ENCODE measurements at places on chromosomes 5 and 9.

DNA sequence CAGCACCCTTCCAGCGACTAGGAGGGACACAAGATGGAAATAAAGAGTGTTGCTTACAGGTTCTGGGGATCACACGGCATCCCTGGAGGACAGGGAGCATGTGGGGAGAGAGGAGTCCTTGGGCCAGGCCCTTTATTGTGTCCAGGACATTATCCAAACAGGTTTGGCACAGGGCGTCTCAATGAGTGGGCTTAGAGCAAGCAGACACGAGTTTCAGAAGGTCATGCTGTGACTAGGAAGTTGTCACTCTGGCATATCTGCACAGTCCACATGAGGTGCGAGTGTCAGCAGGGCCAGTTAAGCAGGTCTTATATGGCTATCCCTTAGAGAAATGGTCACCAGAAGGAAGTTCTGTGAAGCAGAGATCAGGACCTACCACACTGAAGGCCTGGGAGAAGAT, 174.5 kb upstream of the OTULINL start:
- DNase-seq: no peak

- no peak for DNase-seq
Measured at GRCh38 chr5:133108481-133108921, 56.7 kb downstream of the HSPA4 start.

- no peak for DNase-seq
Measured at GRCh38 chr9:132040246-132040645, 39.4 kb downstream of the MED27 start.

- no peak for DNase-seq
Measured at GRCh38 chr9:92696619-92697018, 26.7 kb upstream of the IPPK start.

DNA sequence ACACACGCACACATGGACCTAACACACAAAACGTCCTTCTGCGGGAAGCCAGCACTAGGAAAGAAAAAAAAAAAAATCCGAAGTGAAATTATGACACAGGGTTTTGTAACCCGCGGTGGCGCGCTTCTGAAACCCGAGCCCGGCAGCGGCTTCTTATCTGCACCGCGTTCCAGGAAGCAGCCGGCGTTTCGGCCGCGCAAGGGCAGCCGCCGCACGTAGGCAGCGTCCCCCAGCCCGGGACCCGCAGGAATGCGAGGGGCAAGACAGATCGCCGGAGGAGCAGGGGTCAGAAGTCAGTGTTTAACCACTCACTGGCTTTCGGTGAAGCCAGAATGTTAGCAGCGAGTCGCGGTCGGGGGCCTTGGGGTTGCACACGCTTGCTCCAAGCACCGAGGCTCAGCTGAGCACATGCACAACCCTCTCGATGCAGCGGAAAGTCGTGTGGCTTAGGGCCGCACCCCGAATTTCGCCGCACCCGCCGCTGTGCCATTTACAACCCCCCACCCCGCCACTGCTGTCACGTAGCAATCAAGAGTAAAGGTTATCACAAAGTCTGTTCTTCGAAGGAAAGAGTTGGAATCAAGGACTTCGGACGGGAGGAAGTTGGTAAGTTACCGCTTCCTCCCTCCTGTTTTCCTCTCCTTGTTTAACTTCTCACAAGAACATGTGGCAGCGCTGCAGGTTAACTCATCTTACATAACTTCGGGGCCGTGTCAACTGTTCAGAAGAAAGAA, 167.9 kb downstream of the AUH start:
- DNase-seq: peak; percentile 76

- no peak for DNase-seq
Measured at GRCh38 chr5:153807801-153808200, 230.9 kb downstream of the FAM114A2 start.

DNA sequence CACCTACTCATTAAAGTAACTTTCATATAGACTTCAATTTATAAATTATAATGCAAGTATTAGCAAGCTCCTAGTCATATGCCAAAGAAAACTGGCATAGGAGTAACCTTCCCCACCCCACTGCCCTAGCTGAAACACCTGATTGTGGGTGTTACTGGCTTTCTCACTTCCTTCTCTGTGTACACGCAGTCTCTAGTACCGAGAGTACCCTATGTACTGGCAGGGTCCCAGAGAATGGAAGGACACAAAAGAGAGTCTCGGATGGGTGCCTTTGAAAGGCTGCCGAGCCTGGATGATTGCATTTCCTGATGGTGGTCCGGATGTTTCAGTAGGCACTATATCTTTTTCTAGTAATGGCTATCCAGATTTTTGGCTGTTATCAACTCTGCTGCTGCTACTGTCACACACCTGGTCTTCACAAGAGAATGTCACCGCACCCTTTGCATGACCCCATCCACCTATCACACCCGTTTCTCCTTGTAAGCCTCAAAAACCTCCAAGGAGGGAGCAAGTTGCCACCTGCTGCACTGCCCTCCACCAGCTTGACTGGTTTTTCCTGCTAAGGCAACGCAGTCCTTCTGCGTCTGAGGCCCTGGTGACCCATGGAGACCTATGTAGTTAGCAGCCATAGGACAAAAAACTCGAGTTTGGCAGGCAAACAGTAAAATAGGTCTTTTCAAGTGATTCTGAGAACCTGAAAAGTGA, 53.8 kb upstream of the CLINT1 start:
- no peak for DNase-seq

- DNase-seq: no peak
Measured at GRCh38 chr9:104080983-104081382, 13.1 kb upstream of the SMC2 start.

- peak; percentile 9 for DNase-seq
Measured at GRCh38 chr9:86354818-86355309, 654 bp upstream of the TUT7 start.

- DNase-seq: peak; percentile 72
Measured at GRCh38 chr9:26369093-26369492, 523.5 kb downstream of the CAAP1 start.

DNA sequence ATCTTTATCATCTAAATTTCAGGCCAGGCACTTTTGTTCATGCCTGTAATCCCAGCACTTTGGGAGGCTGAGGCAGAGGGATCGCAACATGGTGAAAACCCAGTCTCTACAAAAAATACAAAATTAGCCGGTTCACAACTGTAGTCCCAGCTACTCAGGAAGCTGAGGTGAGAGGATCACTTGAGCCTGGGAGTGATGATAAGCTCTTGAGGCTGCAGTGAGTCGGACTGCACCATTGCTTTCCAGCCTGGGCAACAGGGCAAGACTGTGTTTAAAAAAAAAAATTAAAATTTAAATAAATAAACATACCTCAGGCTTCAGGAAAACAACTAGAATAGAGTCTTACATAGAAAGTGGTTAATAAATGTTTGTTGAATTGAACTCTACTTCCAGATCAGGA, 147.4 kb downstream of the AGTPBP1 start:
- no peak for DNase-seq

- DNase-seq: no peak
Measured at GRCh38 chr5:154587123-154588026, 109.3 kb upstream of the HAND1 start.

DNA sequence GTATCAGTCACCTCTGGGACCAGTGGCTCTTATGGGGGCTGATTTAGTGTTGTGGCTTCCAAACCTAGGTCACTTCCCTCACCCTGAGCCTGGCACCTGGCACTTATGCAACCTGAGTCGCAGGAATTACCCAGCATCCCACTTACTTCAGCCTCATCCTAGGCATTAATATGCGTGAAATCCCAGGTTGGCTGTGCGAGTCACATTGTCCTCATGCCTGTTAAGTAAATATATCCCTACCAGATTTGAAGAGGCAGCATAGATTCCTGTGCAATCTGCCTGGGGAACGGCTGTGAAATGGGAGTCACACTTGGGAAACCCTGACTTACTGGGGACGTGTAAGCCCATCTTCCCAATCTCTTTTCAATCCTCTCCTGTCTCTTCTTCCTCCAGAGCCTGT, 42.7 kb upstream of the AKNA start:
- DNase-seq: no peak

DNA sequence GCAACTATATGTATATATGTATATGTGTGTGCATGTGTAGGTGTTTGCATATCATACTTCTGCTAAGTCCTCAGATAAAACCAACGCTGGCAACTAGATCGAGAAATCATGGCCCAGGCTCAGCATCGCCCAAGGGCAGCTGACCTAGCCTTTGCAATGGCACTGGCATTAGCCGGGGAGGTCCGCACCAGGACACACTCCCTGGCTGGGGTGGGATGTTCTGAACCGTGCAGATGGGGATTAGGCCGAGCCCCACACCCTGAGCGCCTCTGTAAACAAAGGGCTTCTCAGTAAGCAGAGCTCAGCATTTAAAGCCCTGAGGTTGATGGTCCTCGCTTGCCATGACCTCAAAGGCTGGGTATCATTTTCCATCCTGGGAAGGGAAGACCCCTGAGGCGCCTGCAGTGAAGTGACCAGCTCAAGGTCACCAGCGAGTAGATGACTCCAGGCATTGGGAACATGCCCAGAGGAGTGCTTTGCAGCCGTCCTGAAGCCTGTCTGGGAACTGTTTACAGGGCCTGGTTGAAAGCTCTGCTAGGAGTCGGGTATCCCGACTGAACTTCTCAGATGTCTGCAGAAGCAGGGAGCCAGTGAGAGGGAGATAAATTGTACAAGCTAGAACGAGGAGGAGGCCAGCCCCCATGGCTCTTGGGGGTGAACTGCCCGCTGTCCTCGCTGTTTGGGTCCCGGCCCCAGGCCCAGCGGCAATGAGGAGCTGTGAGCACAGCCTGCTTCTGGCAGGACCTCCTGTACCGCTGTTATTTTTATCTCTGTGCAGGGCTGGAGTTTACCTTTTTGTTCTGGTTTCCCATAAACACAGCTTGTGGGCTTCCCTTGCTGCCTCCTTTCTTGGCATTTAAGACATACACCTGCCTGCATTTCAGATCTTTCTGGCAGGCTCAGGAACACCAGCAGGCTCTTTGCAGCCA, 18.4 kb downstream of the GADD45G start:
- no peak for DNase-seq

DNA sequence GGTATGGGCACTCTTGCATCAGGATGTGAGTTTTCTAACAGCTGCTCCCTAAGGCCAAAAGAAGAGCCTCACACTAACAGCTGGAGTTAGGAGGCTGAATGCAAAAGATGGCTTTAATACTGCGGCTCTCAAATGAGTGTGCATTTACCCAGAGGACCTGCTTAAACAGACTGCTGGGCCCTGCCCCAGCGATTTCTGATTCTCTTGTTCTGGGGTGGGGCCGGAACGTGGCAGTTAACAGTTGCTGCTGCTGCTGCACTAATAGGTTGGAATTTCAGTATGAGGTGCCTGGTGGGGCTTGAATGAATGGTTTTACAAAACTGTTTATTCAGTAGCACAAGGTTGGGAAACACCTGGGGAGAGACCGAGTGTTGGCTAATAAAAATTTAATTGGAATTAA, 26.1 kb downstream of the HMGCR start:
- DNase-seq: no peak

DNA sequence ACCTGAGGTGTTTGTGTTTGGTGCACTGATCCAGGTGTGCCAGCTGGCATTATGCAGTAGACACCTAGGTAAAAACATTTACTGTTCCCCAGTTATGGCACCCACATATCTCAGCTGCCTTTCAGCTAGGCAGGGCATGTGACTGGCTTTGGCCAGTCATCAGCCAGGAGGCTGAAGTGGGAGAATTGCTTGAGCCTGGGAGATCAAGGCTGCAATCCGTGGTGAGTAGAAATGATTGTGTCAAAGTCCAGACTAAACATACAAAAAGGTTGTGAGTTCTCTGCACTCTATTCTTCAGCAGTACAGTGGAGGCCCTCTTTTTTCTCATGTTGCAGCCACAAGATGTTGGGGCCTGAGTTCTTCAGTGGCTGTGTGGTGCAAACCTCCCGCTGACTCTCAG, 3.2 kb upstream of the FBLL1 start:
- no peak for DNase-seq

DNA sequence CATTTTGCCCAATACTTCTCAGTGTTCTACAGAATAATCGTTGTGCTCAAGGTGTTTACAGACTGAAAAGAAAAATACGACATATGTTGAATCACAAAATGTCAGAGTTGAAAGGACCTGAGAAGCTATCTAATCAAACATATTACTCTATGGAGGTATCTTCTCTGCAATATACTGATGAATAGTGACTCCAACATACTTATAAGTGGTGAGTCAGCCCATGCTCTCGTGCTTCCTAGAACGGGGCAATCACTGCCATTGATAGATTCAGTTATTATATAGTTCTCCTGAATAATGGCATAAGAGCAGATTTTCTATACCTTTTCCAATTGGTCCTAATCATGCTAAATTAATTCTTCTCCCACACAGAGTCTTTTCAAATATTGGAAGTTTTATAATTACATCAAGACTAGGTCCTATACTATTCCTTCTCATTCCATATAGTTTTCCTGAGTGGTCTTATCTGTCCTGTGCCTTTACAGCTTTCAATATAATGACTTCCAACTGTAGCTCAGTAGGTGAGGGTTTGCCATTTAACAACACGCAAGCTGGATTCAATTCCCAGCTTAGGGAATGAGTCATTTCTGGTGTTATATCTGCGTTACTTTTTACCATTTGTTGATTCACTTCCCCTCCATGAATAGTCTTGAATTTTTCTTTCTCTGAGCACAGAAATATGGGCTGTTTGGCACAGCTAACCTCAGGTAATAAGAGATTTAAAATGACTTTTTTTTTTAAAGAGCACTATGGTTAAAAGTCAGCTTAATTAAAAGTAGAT, 81.1 kb downstream of the PLK2 start:
- no peak for DNase-seq

GRCh38 chr5:61272688-61273087, 59.4 kb upstream of the ZSWIM6 start:
- no peak for DNase-seq

DNA sequence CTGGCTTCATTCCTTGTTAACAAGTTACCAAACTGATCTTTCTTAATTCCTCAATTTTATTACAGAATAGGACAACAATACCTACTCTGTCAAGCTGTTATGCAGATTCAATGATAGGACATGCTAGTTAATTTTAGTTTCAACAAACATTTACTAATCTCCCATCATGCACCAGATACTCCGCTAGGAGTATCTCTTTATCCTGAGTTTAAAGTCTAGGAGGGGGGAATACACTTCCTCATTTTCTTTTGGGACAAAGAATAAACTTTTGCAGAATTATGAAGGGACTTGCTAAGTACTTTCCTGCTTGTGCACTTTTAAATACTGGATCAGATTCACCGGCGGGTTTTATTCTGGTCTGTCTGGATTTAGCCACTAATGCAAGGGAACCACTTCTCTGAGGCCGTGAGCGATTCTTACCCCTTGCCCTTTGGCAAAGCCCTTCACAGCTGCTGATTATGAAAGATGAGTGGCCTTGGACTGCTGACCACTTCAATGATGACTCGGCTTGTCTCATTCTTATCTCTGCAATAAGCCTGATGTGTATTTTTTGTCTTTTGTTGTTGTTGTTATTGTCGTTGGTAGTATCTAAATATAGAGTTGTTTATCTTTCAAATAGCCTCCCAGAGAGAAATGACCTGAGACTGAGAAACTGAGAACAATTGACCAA, 73.9 kb downstream of the RMI1 start:
- no peak for DNase-seq

DNA sequence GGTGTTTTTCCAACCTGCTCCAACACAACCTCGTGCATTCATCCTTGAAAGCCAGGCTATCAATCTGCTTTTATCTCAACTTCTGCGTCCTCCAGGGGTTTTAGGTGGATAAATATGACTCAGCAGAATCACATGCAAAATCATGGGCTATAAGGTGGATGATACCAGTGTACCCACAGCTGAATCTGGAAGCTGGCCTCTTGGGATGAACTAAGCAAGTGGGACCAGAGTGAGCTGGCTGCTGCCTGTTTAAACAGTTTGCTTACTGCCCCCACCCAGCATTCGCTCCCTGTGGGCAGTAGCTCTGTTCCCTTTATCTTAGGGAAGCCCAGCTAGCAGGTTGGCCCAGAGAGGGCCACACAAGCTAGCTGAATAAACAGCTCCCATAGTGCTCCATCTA, 194.0 kb downstream of the CRB2 start:
- DNase-seq: no peak
